ENCODE measurements at places on chromosomes 16 and 17.
A peak's percentile ranks its signal among the peaks of the same experiment; 100 is the strongest.

DNA sequence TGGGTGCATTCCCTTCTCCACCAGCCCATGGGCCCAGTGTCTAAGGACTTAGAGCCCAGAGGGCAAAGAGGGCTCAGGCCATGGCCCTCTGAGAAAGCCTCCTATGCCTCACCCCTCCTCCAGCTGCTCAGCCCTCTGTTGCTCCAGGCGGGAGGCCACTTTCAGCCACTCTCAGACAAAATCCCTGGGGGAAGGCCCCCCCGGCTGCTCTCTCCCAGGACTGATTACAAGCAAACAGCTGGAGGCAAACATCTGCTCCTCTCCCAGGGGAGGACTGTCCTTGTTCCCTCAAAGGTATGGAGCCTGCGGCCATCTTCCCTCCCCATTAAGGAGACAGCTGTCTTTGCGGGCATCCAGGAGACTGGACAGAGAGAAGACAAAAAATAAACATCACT, 54.9 kb upstream of the DLX4 start:
- DNase-seq, result no peak
- H3K27me3 ChIP-seq, result peaks cover 21% of the 10 kb centered on the region
- no peak overlapping the region for H3K27ac ChIP-seq
- H3K36me3 ChIP-seq, result no peaks in the 10 kb centered on the region
- peaks cover 12% of the 10 kb centered on the region for H3K4me1 ChIP-seq
- H3K4me3 ChIP-seq, result no peak overlapping the region

DNA sequence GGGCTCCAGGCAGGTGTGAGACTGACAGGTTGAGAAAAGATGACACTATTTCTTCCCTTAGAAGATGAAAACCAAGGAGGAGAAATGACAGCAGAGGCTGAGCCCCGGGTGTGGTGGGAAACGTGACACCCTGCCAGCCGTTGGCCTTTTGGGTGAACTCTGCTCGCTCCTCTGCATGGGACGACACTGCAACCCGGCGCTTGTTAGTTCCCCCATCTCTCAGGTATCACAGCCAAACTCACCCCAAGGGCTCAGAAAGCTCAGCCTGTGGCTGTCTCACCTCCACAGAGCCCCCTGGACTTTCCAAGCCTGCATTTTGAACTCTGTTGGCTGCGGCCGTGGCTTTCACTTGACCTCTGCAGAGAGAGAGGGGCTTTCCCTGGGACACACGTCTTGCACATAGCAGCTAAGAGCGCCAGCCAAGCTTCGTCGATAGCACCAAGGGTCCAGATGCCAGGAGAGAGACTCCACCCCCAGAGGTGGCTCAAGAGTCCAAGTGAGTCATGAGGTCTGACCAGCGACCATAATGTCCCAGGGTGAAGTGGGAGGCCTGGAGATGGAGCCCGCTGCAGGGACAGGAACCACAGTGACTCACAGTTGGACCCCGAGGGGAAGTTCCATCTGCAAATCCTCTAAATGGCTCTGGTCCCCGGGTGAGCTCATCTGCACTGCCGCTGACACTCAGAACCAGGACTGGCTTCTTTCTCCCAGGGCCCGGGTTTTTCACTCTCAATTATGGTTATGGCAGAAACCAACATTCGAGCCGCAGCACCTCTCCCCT, 301.9 kb downstream of the SOX9 start:
- H3K4me3 ChIP-seq, result no peak overlapping the region
- no peaks in the 10 kb centered on the region for H3K27me3 ChIP-seq
- no peak overlapping the region for H3K27ac ChIP-seq
- H3K4me1 ChIP-seq, result no peaks in the 10 kb centered on the region
- H3K36me3 ChIP-seq, result no peaks in the 10 kb centered on the region

DNA sequence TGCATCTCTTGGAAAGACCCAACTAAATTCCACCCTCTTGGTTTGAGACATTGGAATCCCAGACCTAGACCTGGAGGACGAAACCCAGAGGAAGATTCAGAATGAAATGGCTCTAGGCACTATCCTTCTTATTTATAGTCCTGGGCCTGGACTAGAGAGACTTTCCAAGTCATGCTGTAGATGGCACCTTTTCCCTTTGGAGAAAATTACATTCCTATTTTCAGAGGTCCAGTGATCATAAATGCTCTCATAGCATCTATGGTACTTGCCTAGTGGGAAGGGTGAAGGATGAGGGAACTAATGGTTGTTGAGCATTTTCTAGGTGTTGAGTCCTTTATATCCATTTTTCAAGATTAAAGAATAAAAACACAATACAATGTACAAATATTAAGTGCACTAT, 37.1 kb downstream of the SPACA3 start:
- no peaks in the 10 kb centered on the region for H3K4me1 ChIP-seq
- H3K27me3 ChIP-seq, result no peaks in the 10 kb centered on the region
- no peaks in the 10 kb centered on the region for H3K36me3 ChIP-seq

DNA sequence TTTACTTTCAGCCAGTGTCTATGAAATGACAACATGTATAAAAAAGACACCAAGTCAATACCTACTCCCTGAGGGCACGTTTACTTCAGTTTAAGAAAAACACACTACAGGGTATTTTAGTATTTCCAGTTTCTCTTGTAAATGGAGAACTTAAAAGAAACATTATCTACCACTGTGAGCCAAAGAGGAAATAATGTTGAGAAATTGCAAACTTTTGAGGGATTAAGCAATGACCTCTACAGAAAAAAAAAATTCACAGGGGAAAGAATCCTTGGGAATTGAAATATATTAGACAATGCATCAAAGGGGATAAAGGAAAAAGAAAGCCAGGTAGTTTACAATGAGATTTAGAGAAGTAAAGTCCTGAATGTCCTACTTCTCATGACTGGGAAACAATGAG, 126.0 kb downstream of the KCNJ2 start:
- H3K4me3 ChIP-seq, result no peak overlapping the region
- no peaks in the 10 kb centered on the region for H3K27me3 ChIP-seq
- H3K27ac ChIP-seq, result no peak overlapping the region
- H3K36me3 ChIP-seq, result no peaks in the 10 kb centered on the region
- DNase-seq, result peak; percentile 80

- H3K27me3 ChIP-seq, result peaks cover 6% of the 10 kb centered on the region
- H3K4me3 ChIP-seq, result no peak overlapping the region
- H3K4me1 ChIP-seq, result peaks cover 5% of the 10 kb centered on the region
These were observed 22.7 kb upstream of the SRCIN1 start for GRCh38 chr17:38628441-38628840.

DNA sequence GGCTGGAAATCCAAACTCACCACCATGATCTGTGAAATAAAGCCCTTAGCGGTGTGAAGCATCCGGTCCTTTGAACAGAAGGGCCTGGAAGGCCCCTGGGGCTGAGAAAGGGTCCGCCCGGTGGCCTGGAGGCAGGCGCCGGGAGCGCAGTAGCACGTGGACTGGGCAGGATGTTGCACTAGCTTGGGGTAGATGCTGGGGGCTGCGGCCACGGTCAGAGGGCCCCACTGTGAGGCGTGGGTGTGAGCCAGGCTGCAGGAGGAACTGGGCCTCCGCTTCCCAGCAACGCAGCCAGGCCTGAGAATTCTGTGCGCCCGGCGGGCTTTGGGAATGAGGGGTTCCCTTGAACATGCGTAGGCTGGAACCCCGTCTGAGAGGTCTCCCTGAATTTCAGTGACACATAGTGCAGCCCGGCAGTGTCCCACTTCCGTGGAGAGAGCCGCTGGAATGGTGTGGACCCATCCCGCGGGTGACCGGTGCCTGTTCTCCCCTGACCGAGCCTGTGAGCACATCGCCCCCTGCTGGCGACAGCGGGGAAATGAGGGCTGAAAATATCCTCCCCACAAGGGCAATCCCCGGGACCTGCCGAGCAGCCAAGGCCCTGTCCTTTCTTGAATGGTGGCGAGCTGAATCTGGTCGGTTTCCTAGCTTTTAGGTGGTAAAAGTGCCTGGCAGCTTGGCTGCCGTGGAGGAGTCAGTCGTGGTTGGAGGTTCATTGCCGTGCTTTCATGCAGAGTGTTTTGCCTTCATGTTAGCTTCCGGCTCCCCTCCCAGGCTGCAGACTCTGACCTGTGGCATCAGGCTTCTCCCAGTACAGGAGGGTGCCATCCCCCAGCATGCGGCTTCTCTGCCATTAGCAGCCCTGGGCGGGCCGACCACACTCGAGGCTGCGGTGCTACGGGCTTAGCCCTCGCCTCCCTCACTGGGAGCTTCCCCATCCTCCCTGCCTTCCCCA, 43.8 kb downstream of the DNAJA2 start:
- no peak overlapping the region for H3K4me3 ChIP-seq
- H3K27me3 ChIP-seq, result no peaks in the 10 kb centered on the region
- no peak overlapping the region for H3K27ac ChIP-seq
- DNase-seq, result peak; percentile 47
- H3K4me1 ChIP-seq, result peaks cover 13% of the 10 kb centered on the region

DNA sequence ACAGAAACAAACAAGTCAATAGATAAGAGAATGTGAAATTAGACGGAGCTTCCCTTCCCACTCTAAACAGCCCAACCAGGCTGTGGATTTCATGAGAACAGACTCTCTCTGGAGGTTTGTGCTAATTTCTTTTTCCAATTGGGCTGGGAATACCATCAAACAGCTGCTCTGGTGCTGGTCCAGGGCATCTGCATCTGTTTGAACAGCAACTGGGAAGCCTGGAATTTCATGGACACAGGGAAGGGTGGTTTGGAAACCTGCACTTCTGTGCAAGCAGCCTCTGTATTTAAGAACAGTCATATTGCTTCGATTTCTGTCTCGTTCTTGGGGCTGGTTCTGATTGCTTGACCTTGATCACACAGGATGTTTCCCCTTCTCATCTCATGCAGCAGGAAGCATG, 88.7 kb downstream of the FOXL1 start:
- H3K4me3 ChIP-seq, result no peak overlapping the region
- no peaks in the 10 kb centered on the region for H3K36me3 ChIP-seq
- H3K27me3 ChIP-seq, result no peaks in the 10 kb centered on the region
- DNase-seq, result no peak

- H3K4me1 ChIP-seq, result no peaks in the 10 kb centered on the region
- DNase-seq, result no peak
- H3K27me3 ChIP-seq, result no peaks in the 10 kb centered on the region
- peaks cover 90% of the 10 kb centered on the region for H3K36me3 ChIP-seq
- no peak overlapping the region for H3K27ac ChIP-seq
These were observed 15.7 kb downstream of the MVP start for GRCh38 chr16:29835926-29836325.
